ENCODE measurements at places on chromosomes 7 and 10.

GRCh38 chr7:114527589-114527988 is 113.0 kb downstream of the FOXP2 start:
- DNase-seq, result no peak

DNA sequence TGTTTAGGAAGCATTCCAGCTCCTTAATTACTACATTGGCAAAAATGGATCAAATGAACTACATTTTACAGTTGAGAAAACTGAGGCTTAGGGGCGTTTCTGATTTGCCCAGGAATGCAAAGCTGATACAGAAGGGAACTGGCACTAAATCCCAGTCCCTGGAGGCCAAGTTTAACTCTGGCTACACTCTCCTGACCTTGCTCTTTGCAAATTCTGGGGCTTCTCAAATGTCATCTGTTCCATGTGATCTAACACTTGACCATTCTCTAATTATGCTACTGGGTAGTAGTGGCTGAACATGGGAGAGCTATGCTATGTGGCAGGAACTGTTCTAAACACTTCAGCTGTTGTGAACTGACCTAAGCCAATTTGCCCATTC is 11.3 kb upstream of the HABP2 start:
- no peak for DNase-seq

GRCh38 chr7:39005036-39005435 is 27.3 kb downstream of the POU6F2 start:
- no peak for DNase-seq

DNA sequence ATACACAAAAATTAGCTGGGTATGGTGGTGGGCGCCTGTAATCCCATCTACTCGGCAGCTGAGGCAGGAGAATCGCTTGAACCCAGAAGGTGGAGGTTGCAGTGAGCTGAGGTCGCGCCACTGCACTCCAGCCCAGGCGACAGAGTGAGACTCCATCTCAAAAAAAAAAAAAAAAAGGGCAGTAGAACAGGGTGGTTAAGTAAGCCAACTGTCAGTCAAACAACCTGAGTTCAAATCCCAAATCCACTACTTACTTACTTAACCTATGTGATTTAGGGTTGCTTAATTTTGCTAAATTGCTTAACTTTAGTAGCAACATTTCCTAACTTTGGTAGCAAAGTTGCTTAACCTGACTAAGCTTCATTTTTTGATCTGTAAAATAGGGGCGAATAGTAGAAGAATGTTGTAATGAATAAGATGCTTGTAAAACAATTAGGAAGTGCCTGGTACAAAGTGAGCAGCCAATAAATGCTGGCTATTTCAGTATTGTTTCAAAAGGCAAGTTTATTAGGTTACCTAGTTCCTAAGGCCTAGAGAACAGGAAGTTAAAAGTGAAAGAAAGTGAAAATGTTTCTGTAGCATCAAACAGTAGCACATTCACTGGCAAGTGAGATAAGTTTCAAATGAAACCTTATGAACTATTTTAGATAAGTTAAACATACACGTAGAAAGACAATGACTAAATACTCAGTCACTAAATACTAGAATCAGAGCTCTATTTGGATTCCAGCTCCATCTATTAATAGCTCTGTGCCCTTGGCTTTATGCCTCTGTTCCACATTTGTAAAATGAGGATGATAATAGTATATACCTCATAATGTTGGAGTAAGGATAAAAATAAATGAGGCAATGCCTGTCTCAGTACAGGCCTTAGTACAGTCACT is 64.3 kb downstream of the HOXA1 start:
- DNase-seq, result peak; percentile 37

- DNase-seq, result no peak
These were observed 13.2 kb upstream of the MALSU1 start for GRCh38 chr7:23285657-23286646.

- DNase-seq, result no peak
These were observed 48.6 kb downstream of the DGKI start for GRCh38 chr7:137798073-137798763.

GRCh38 chr10:33132626-33133025 is 174.6 kb upstream of the ITGB1 start:
- no peak for DNase-seq

DNA sequence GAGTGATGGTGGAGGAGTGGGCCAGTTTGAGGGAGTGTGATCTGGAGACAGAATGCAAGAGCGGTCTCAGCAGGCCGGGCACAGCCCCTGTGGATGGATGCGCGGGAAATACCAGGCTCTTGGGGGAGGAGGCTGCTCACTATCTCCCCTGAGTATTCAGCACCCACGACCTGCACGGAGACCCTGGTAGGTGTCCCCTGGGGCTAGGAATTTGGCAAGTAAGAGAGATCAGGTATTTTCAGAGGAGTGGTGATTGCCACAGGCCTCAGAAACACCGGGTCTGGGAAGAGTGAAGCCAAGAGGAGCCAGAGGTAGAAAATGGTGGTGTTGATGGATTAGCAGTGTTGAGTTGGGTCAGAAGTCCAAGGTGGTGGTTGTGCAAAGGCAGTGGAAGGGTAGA is 426.3 kb downstream of the PAXIP1 start:
- DNase-seq, result no peak

DNA sequence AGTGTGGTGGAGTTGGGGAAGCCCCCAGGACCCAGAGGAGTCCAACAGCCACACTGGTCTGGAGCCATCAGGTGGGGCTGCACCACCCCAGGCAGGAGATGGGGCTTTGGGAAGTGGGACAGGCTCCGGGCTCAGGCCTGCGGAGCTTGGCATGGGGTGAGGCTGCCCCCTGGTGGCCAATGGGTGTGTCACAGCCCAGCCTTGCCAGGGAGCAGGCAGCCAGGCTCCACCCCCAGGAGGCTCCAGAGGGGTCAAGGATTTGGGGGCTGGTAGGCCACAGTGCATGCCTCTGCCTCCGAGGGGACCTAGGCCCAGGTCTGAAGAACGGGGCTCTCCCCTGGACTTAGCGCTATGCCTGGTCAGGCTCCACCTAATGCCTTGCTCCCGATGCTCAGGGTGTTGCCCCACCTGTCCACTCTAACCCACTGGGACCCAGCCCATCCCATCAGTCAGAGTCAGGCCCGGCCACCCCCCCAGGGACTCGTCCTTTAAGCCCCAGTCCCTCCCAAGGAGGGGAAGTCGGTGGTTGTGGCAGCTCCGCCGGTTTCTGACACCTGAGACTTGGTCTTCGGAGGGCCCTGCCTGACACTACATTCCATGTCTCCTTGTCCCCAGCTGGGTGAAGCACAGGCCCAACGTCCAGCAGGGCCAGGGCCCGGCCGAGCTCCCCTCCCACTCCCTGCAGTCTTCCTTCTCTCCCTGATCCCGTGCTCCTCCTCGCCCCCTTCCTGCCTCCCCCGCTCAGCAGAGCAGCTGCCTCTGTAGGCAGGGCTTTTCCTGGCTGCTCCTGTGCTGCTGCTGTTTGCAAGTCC is 11.3 kb upstream of the SAMD8 start:
- DNase-seq, result peak; percentile 93

- no peak for DNase-seq
These were observed 5.0 kb downstream of the PAXIP1 start for GRCh38 chr7:154997840-154998370.

DNA sequence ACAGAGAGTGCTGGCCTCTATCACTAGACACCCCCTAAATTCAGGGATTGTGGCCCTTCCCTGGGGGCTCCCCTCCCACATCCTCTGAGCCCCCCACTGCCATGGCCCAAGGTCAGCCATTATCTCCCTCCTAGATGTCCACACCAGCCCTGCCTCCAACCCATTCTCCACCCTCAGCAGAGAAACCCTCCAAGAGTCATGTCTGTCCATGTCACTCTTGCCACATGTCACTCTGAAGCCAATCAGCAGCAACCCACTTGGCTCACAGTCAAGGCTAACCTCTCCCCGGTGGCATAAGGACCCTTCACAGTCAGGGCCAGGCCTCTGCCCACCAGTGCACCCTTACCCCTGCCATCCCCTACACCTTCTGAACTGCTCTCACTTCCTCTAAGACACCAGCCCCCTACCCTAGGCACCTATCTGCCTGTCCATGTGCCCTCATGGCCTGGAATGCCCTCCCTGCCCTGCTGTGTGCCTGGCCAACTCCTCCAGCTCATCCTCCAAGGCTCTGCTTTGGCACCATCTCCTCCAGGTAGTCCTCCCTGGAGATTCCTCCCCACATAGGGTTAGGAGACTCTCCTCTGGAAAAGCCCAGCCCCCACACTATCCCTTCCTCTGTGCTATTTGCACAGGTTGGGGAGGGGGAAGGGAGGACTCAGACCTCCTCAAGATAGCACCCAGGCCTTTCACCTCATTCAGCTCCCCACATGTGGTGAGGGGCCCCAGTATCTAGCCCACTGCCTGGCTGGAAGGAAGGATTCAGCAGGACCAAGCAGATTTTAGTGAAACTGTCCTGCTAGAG is 83.7 kb downstream of the GRID1 start:
- DNase-seq, result no peak

- DNase-seq, result peak; percentile 42
These were observed at the start of gene ABCB4 for GRCh38 chr7:87475359-87476178. Gene ABCB4 (minus strand): TSS chr7:87475680. CDS start chr7:87475465, 215 bp downstream.

DNA sequence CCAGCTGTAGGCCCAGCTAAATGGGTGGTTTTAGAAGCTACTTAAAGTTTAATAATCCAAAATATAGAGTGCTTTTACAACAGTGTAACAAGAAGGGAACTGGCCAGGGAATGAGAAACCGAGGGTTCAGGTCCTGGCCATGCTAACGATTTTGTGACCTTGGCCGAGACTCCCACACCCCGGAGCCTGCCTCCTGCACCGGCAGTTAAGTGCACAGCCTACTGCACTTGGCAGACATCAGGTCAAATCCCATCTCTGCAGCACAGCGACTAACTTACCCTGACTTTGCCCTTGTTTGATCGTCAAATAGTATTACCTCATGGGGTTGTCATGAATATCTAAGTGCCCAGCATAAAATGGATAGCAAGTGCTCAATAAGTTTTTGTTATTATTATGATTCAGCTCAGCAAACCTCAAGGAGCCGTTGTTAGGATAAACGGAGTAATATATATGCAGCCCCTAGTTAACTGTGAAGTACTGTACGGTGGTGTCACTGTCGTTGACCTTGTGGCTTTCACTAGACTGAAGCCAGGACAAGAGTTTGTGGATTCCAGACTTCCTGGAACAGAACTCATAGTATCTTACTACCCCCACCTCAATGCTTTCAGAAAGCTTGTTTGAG is 35.5 kb downstream of the LYZL1 start:
- DNase-seq, result no peak

DNA sequence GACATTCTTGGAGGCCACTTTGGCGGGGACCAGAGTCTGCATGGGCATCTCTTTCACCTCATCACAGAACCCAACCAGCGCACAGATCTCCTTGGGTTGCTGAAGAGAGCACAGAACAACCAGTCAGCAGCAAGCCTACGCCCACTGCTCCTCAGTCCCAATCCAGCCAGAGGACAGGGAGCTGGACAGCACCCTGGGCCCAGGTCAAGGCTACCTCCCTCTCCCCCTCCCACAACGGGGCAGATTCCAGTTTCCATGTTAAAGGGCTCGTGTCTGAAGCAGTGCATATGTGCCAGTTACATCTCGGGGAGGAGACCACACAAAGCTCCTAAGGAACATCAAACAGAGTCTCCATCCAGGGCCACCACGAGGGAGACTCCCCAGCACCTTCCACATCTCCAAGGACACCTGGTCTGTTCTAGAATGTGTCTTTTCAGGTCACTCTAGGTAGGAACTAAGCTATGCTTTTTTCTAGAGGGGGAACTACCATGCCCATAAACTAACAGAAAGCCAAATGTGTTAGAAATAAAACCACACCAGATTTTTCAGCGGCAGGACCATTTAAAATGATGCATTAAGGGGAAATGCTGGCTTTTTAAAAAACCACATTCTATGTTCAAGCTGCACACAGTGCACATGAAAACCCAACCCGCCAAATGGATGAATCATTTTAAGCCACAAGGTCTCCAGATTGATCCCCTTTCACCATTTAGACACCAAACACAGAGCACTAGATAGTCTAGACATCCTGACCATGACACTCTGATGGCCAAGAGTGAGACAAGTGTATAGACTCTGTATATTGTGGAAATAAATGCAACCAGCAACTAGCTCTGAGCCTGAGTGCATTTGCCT is 28.9 kb downstream of the PSAP start:
- DNase-seq, result no peak

DNA sequence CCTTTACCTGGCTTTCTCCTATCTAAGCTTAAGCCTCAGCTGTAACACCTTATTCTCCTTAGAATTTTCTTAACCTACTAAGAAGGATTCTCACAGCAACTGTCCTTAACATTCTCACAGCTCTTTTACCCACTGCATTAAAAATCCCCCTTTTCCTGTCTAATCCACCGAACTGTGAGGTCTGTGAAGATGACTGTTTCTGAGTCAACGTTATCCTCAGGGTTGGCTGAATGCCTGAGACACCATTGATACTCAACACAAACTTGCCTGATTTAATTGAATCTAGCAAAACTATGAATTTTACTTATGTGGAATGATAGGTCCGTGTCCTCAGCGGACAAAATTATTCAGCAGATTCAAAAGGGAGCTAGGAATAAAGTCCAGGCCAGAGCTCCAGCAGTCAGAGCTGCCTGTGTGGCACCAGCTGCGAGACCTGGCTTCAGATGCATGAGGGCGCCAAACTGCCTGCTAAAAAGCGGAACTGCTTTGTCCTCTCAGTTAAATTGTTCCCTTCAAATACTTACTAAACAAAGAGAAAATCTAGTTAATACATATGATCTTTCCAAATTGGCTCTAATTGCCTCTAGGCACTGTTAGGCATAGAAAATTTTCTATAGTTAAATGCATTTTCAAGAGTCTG is 33.4 kb upstream of the VWDE start:
- peak; percentile 16 for DNase-seq

GRCh38 chr10:124357561-124357885 is 61.2 kb downstream of the OAT start:
- no peak for DNase-seq

- peak; percentile 63 for DNase-seq
These were observed 760 bp downstream of the CBX3 start for GRCh38 chr7:26202019-26202990.

- DNase-seq, result no peak
These were observed 18.7 kb upstream of the CD36 start for GRCh38 chr7:80619741-80620140.

- DNase-seq, result no peak
These were observed 55.5 kb downstream of the HGF start for GRCh38 chr7:81714306-81714705.

DNA sequence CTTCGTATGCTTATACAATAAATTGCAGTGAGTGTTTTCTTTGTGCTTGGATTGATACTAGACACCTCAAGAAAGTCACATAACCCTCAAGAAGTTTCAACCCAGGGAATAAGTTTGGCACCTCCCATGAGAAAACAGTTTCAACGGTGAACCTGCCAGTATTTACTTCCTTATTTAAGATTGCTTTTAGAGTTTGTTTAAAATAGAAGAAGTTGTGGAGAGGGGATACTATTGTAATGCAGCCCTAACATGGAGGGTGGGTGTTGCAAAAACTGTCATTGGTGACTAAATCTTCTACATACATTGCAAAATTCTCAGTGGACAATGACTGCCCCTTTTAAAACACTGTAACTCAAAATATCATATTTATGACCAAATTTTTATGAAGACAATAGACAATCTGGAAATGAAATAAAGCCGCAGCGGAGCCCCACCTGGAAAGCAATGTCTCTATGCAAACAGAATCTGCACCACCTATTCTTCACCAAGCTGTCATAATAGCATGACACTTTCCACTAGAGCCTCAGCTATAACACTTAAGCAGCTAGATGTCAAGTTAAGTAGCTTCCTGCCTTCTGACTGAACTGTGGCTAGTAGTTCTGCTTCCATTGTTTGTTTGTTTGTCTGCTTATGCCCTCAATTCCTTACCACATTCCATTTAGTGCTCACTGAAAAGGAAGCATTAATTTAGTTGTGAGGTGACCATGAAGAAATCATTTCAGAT is 98.2 kb downstream of the MDFIC start:
- no peak for DNase-seq

- DNase-seq, result no peak
These were observed 141.0 kb downstream of the AOAH start for GRCh38 chr7:36583318-36583717.

- peak; percentile 57 for DNase-seq
These were observed 52.4 kb upstream of the DLX6 start for GRCh38 chr7:96952974-96953391.
